ENCODE measurements at places on chromosomes 4 and X.

DNA sequence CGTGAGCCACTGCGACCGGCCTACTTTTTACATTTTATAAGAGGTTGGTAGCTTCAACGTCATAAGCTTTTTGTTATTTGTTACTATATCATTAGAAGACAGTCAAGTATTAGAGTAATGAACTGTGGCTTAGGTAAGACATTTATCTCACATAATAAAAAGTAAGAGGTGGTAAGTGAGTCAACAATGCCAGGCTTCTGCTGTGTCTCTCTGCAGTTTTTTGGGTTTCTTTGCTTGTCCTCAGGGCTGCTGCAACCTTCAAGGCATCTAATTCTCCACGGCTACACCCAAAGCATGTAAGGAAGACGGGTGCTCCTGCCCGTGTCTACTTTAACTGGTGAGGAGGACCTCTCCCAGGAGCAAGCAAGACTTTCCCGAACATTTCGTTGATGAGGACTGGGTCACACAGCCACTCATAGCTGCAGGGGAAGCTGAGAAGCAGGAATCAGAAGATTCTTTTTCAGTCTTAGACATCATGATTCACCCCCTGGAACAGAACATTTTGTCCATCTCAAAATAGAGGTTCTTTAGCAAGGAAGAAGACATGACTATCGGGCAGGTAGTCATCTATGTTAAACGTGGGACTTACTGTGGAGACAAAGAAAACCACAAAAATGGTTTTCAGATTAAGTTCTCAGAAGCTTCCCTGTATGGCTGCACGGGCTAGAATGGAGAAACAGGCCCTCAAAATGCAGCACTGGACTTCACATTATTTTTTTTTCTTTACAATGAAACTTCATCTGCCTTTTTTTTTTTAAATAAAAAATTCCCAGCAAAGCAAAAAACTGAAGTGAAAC lies 13.0 kb upstream of the RHOH start:
- no peak for DNase-seq

DNA sequence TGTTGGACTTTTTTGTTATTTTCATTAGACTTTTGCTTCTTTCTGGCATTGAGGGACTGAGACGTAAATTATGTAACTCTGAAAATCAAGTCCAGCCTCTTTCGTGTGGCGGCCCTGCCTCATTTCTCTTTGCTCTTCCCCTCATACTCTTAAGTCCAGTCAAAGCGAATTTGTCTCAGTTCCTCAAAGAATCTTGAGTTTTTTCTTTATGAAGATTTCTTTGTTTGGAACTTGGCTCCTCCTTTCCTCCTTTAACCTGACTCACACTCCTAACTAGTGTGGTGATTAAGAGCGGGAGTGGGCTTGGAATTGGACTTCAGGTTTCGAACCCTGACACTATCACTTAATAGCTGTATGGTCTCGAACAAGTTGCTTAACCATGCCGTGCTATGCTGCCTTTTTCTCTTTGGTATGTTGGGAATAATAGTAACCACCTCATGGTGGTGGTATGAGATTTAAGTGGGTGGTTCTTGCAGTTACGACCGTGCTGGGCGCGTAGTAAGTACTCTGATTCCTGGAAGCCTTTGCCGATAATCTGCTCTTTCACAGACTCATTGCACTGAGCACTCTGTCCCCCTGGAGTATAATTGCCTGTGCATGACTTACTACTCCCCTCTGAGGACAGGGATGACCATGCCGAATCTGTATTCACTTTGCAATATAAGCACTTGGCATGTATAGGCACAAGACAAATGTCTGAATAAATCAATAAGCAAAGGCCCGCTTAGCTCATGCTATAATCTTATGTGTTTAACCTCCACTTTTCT lies 19.1 kb downstream of the FNIP2 start:
- DNase-seq: no peak

- no peak for DNase-seq
These were observed 187.3 kb downstream of the SLC39A8 start for GRCh38 chr4:102157984-102158383.

- peak; percentile 25 for DNase-seq
These were observed 23.5 kb downstream of the INTS6L start for GRCh38 chrX:135543924-135544323.

GRCh38 chr4:6825403-6825802 lies 42.9 kb downstream of the KIAA0232 start:
- no peak for DNase-seq

- DNase-seq: no peak
These were observed 22.6 kb downstream of the RELL1 start for GRCh38 chr4:37663552-37663951.

- DNase-seq: no peak
These were observed 66.6 kb downstream of the ING2 start for GRCh38 chr4:183571350-183571941.

GRCh38 chr4:80336582-80336981 lies 1.1 kb downstream of the CFAP299 start:
- DNase-seq: no peak

DNA sequence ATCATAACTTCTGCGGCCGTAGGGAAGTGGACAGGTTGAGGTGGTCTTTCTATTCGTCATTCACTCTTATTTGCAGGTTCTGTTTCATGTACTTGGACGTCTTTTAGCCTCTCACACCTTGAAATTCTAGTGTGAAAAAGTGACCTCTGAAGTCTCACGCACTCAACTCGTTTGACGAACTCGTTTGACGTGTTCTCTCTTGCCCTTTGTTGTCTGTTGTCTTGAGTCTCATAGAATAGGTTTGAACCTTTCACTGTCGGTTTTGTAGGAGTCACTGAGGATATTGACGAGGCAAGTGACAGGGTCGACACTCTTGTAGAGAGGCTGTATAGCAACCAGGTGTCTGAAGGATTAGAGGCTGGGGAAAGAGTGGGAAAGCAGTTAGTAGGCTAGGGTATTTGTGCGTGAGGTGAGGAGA lies 1.1 kb upstream of the PGRMC2 start:
- DNase-seq: peak; percentile 57

DNA sequence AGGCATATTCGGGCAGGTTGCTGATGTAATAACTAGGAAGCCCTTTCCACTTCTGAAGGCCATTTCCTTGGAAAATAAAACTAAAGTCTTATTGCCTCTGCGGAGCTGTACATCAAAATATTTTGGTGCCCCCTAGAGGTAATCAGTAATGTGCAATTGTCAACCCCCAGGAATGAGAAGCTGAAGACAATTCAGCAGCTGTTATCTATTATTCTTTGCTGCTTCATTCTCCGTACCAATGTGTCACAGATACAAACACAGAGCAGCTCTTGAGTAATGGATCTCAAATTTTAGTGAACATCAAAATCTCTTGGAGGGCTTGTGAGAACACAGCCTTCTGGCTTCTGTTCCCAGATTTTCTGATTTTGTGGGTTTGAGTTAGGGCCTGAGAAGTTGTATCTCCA lies 3.5 kb upstream of the SLIT2 start:
- no peak for DNase-seq

DNA sequence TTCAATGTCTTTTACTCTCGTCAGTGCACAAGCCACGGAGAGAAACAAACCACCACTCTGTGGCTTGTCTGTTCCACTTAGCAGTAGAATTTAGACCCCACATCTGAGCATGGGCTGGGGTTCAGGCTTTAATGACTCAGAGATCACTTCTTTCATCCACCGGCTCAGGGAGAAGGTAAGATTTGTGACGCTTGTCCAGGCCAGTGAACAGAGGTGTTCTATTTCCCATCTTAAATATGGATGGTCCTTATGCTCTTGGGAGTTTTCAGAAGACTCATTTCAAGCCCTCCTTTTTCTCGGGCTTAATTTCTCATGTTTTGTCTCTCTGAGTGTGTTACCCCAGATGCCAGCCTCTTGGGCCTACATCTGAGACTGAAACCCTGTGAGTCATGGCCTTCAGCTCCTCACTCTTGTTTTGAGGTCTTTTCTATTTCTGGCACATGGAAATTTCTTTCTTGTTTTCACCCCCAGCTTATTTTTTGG lies 127.4 kb upstream of the SFRP2 start:
- no peak for DNase-seq

DNA sequence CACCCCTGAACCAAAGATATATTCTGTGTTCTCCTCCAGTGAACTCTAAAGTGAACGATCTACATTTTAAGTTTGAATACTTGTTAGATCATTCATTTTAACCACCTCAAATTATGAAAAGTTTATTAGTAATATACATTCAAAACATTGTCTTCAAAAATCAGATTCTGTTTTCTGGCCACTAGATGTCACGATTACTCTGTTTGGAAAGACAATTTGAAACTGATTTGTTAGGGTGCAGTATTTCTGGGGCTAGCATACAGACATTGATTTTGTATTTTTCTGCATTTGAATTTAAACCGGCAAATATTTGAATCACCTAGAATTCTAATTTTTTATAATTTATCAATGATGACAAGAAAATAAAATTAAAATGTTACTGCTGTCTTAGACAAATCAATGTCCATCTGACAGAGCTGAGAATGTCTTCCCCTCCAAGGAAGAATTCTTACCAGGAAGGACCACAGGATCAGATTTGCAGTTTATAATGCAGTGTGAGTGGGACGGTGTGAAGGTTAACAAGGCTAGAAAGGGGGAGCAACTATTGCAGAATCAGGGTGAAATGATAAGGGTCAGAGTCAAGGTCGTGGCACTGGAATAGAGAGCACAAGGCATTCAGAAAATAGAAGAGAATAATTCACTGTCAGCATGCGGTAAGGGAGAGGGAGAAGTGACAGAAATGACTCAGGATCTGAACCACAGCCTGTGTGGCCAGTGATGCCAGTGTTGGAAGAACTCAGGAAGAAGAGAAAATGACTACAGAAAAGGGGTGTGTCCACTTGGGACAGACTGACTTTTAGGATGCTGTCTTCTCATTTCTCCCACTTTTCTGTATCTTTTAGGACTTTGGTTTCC lies 91.6 kb downstream of the ANXA10 start:
- no peak for DNase-seq

- no peak for DNase-seq
These were observed 100.9 kb downstream of the LNX1 start for GRCh38 chr4:53490161-53490956.

DNA sequence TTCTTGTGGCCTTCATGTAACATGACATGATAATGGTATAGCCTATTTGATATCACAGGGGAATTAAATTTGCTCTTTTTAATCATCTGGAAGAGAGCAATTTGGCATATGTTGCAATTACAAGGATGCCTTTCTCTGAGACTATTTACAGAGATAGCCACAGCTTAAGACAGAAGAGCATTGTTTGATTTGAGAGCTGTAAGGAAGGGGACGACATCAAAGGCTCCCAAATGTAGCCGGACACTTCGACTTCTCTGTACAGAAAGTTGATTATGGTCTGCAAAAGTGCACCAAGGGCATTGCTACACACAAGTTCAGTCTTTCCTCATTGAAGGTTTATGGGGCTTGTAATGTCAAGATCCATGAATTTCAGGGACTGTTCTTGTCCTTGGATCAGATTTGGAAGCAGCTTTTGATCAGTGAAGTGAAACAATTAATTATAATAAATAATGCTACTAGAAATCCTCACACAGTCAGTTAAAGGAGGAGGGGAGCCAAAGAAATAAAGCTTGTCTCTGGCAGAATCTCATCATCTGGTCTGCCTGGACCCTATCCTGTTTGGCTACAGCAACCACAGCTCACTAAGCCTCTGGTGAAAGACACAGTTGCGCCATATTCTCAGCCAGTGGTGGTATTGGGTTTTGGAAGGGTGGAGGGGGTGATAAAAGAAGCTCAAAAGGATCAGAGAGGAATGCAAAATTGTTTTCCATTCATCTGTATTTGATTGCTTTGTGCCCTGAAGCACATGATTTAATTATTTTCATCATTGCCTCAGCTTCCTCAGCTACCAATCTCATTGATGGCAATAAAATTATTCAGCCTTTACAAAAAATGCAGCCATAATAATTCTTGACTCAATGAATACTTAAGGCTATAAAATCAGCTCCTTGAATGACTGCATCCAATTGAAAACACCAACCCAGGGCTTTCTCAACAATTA lies 654.3 kb upstream of the LCORL start:
- no peak for DNase-seq

- DNase-seq: no peak
These were observed 125.1 kb upstream of the STX18 start for GRCh38 chr4:4666693-4667621.

- DNase-seq: no peak
These were observed 7.4 kb downstream of the TXK start for GRCh38 chr4:48126621-48127020.

DNA sequence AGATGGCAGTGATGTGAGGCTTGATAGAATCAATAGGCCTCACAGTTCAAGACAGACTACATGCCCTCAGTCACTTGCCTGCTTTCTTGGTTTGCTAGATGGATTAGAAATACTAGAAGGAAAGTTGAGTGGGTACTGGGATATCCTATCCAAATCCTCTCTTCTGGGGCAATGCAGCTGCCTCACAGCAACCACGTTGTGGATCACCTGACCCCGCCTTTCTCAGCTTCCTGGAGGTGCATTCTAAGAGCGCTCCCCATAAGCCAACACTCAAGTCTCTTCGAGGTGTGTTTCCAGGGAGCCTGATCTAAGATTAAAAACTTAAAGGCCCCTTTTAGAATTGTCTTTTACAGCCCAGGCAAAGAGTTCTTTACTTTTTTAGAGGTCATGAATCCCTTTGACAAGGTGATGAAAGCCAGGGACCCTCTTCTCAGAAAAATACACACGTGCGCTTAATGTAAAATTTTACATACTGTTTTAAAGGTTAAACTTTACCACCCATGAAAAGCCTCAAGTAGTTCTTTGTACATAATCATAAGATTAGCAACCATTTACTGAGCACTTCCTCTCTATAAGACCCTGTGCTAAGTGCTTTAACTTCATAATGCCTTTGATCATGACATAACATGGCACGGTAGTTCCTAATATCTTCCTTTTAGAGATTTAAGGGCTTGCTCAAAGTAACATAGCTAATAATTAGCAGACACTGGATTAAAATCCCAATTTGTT lies 840 bp upstream of the RPL34 start:
- DNase-seq: peak; percentile 8

GRCh38 chr4:85688055-85688740 lies 213.2 kb downstream of the ARHGAP24 start:
- no peak for DNase-seq

DNA sequence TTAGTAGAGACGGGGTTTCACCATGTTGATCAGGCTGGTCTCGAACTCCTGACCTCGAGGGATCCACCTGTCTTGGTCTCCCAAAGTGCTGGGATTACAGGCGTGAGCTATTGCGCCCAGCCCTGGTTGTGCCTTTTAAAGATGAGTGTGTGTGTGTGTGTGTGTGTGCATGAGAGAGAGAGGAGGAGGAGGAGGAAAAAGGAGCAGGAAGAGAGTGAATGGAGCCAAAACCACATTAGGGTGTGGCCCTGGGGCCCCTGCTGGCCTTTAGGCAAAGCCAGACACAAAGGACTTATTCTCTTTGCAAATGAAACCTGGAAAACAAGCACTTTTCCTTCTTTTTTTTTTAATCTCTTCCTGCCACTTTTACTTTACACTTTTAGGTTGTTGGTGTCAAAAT lies 48.2 kb upstream of the KLF3 start:
- no peak for DNase-seq

GRCh38 chrX:97358941-97359340 lies 475.2 kb downstream of the RPA4 start:
- DNase-seq: no peak

GRCh38 chr4:76215077-76215476 lies 1.5 kb upstream of the SCARB2 start:
- DNase-seq: no peak

- DNase-seq: no peak
These were observed 1.3 kb upstream of the RGS12 start for GRCh38 chr4:3291411-3291968.

- no peak for DNase-seq
These were observed 14.4 kb upstream of the FAM9A start for GRCh38 chrX:8815460-8816065.

GRCh38 chr4:120921456-120922380 lies 808 bp downstream of the PRDM5 start:
- peak; percentile 7 for DNase-seq
